ENCODE measurements at places on chromosomes 4 and X.

DNA sequence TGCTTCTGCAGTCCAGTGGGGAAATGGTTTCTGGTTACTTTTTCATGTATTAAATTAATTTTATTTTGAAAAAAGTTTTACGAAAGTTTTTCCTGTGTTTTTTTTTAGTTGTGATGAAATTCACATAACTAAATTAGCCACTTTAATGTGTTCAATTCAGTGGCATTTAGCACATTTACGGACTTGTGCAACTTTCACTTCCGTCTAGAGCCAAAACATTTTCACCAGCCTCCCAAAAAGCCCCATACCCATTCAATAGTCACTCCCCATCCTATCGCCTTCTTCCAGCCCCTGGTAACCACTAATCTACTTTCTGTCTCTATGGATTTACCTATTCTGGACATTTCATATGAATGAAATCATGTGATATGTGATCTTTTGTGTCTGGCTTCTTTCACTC lies 22.8 kb upstream of the TBL1X start:
- peak; percentile 25 for DNase-seq

DNA sequence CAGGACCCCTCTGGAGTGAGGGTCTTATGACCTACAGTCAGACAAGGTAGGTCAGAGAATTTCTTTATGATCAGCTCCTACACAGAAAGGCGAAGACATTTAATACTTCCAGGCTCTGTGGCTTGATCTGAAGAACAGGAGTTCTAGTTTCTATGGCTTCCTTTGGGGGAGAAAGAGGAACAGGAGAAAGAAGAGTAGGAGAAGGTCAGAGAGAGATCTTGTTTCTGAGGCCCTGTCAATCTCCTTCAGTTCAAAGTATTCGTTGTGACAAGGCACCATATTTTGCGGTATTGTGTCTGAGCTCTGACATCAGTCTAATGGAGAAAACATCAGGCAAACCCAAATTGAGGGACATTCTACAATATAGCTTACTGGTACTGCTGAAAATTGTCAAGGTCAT lies 16.7 kb downstream of the TMSB4X start:
- DNase-seq = no peak

DNA sequence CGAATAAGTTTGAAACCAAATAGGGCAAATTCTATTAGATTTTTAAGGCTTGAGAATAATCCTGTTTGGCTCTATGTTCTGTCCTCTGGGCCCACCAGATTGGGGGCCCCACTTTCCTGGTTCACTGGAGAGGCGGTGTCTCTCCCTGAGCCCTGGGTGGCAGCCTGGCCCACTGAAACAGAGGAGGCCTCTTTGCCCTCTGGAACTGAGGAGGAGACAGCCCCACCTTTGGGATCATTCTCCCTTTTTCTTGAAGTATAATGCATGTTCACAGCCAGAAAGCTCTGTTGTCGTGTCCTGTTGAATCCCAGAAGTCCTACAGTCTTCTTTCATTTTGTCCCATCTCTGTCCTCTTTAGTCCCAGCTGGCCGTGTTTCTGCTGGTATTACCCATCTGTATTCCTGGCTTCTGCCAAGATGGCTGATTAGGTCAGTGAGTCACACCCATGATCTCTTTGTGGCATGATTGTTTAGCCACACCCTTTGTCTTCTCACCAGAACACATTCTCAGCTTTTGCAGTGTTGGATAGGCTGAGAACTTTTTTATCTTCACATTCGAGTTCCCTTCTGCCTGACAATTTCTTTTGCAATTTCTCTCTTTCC lies 8.1 kb upstream of the TBC1D25 start:
- no peak for DNase-seq

DNA sequence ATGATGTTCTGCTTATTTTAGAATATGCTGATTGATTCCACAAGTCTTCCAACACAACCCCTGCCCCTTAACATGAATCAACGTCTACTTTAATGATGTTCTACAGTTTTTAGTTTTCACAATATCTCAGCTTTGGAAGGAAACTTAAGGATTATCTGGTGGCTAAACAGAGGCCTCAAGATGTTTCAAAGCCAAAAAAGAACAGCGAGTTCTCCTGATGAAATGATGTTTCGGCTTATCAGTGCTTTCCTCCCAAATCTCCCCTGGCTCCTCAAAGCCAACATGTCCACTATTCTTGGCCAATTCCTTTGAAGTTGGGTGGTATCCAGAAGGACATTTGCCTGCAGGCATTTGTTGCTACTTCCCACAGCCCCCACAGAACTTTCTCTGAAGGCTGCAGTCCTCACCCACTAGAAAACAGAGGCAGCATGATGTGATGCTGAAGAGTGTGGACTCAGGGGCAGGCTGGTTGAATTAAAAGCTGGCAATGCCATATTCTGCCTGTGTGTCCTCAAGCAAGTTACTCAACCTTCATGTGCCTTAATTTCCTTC lies 87.3 kb downstream of the ADGRG4 start:
- no peak for DNase-seq

GRCh38 chrX:118807151-118808017 lies 16.2 kb upstream of the ZCCHC12 start:
- DNase-seq = peak; percentile 55

- DNase-seq = no peak
Measured at GRCh38 chrX:56994375-56995270, 718 bp downstream of the SPIN3 start.

GRCh38 chr4:180304321-180304720 lies 1938.9 kb upstream of the TENM3 start:
- DNase-seq = no peak

- no peak for DNase-seq
Measured at GRCh38 chr4:184318852-184319251, 101.2 kb upstream of the ENPP6 start.

DNA sequence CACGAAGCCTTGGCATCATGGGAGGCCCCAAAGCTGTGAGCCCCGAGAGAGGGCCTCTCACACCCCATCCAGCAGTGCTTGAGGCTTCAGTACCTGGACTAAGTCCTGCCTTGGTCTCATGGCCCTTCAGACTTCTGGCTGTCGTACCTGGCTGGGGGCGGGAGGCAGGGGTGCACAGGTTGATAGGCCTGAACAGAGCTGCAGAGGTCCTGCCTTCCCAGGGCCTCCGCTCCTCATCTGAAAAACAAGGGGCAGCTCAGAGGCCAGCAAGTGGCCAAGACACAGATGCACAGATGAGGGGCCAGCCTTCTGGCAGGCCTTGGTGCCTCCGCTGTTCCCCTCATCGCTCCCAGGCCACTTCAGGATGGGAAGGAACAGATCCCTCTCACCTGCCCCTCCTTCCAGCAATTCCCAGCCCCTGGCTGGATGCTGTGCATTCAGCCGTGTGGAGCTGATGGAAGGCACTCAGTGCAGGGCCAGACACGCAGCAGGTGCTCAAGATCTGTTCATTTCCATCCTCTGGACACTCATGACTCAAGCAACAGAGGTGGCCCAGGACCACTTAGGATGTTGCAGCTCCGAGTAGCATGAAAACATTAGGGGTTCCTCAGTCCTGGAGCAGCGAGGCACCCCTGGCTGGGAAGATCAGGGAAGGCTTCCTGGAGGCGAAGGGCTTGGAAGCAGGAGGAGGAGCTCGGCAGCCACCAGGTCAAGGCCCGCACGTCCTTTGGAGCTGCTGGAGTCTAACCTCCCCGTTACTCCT lies 1.4 kb downstream of the ZNF185 start:
- DNase-seq = no peak

GRCh38 chrX:100673397-100673953 lies 29.5 kb downstream of the SRPX2 start:
- peak; percentile 45 for DNase-seq

DNA sequence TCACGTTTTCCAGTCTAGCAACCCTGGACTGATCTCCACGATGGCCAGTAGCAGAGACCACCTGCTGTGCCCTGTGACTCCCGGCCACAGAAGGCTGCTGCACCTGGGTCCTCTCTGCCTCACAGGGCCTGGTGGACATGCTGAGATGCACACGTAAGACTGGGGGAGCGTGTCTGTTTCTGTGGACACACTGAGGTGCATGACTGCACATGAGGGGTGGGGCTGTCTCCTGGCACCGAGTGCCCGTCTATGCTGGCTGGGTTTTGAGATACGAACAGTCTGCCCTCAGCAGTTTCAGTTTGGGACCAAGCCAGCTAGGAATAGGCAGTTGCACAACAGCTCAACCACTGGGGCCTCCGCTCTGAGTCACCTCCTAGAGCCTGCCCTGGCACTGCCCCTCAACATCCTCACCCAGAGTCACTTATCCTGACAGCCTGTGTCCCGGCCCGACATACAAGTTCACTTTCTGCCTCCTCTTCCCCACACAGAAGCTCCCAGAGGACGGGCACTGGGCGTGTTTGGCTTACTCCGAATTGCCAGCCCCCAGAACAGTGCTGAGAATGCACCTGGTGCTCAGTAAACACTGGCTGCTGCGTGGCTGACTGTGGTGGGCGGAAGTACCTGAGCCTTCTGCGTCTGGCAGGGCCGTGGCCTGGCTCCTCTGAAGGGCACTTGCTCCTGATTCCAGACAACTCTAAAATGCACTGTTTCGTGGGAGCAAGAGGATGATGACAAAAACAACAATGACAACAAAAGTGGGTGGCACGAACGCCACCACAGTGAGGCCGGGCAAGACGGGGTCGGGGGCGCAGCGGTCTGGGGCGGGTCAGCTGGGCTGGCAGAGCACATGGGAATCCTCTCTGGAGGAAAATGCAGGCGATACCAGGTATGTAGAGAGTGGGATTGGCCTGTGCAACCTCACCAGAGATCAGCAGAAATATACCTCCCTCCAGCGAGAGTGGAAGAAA lies 30.9 kb downstream of the RNF212 start:
- DNase-seq = peak; percentile 77

GRCh38 chr4:7087036-7087435 lies 19.2 kb upstream of the GRPEL1 start:
- no peak for DNase-seq

DNA sequence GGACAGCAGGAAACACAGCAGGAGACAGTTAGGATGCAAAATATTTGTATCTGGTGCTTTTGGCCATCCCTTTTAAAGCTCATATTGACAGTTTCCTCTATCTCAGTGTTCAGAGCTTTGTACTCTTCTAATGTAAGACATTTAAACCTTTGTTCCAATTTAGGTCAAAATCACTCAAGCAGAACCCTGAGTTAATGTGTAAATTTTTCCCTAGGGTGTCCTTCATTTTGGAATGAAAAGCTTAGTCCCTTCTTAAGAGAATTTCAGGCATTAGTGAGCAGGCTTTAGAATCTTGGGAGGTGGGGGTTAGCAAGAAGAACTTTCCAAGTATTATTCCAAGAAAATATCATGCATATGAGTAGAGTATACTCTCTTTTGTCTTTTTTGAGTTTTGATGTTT lies 188.7 kb downstream of the GBA3 start:
- no peak for DNase-seq

- no peak for DNase-seq
Measured at GRCh38 chr4:173827707-173828106, 297.7 kb upstream of the HAND2 start.

DNA sequence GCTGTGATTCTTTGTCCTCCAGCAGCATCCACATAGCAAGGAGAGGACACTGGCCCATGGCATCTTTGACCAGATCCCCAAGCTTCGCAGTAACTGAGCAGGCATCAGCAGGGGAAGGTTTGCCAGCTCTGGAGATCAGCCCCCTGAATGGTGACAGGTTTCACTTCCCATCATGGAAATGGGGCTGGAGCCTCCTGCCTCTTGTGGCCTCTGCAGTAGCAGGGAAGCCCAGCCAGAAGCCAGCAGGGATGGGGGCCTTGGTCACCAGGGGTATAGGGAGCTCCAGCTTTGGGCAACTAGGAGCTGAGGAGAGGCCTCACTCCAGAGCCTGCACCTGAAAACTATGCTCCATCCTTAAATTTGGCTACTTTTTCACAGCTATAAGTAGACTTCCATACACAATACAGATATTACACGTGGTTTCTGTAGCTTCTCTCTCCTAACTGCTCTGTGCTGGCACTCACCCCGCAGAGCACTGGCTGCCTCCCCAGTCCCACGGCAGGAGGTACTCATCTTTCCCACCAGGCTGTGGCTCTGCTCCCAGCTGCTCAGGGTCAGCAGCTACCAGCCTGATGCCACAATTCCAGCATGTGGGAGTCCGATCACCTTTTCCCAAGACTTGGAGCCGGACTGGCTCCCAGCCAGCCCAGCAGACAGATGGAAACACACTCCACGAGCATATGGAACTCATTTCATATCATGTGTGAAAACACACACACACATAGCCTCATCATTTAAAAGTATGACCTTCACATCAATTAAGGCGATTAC lies 2.8 kb downstream of the TMEM271 start:
- DNase-seq = no peak

DNA sequence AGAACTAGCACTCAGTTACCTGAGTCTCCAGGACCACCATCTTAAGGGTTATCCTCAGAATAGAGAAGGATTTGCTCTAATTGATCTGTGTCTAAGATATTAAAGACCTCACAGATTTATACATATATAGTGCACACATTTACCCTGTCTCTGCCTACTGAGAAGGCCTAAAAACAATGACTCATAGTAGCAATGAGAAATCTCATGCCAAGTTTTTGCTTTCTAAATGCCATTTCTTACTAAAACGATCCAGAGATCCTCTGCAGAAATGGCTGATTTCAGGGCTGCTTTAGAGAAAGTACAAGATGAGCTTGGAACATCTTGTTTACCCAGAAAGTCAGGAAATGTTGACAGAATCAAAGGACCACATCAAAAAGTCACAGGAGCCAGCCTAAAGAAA lies 79.1 kb upstream of the INPP4B start:
- DNase-seq = no peak

DNA sequence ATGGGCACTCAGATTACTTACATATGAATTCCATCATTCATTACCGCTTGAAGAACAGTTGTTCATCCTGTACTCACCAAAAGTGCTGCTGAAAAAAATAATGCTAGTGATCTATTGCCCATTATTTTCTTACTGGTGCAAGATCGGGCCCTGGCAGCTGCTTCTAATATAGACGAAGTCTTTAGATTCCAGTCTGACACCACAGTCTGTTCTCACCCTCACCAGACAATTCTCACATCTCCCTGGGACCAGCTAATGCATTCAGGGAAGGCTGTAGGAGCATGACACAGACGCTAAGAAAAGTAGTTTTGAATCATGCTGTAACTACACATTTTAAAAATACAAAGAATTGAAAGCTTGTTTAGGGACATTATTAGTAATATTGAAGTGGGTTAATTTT lies 13.8 kb downstream of the GEMIN8 start:
- DNase-seq = no peak

All from inflammatory macrophage (primary cell).